ENCODE measurements at places on chromosomes 11 and 22. TPM values are rescaled to one million over a fixed set of nuclear protein-coding genes. Genes with fewer than 3 reads are reported as not detected.

DNA sequence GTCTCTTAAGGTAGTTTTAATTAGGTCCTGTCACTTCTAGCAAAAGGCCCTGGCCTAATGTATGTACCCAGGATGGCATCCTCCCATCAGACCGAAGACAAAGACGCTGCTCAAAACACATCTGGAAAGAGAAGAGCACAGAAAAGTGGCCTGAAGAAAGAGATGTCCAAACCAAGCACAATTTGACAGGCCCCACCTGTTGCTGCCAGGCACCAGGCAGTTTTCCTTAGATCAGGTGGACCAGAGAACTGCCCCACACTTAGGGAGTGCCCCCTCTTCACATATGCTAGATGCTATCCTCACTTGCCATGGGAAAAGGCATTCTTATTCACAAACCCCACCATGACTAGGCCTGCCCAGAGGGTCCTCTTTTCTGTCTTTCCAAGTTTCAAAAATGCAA lies 3.3 kb upstream of the HMGXB4 start:
- DNase-seq: no peak
- H3K27ac ChIP-seq: no peak overlapping the region
- peaks cover 11% of the 10 kb centered on the region for H3K4me1 ChIP-seq

DNA sequence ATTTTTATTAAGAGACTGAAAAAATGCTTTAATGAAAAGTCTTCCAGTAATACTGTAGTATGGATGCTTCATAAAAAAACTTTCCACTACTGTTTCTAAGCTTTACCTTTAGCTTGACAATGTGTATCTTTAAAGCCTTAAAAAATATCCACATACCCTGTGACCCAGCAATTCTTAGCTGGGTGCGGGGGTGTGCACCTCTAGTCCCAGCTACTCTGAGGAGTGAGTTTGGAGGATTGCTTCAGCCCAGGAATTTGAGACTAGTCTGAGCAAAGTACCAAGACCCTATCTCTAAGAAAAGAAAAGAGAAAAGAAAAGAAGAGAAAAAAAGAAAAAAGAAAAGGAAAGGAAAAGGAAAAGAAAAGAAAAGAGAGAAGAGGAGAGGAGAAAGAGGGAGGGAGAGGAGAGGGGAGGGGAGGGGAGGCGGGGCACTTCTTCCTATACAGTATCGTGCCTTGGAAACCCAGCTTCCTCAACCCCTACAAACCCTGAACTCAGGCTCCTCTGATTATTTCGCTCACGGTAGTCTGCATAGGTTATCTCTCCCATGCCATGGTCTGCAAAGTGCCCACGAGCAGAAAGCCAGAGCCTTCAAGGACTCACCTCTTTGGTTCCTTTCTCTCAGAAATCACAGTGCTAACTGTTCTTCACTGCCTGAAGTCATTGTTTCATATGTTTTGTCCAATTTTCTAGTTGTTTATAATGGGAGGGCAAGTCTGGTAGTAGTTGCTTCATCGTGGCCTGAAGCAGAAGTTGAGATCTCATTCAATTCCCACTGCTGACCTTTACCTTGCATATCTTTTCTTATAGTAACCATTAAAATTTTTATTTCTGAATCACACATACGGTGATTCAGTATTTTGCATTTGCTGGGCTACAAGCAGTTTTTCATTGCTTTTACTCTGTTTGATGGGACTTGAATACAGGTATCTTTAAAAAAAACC lies 82.2 kb downstream of the FAM83F start:
- peaks cover 1% of the 10 kb centered on the region for H3K36me3 ChIP-seq
- DNase-seq: no peak
- H3K27me3 ChIP-seq: no peaks in the 10 kb centered on the region
- H3K27ac ChIP-seq: no peak overlapping the region
- H3K4me3 ChIP-seq: no peak overlapping the region

DNA sequence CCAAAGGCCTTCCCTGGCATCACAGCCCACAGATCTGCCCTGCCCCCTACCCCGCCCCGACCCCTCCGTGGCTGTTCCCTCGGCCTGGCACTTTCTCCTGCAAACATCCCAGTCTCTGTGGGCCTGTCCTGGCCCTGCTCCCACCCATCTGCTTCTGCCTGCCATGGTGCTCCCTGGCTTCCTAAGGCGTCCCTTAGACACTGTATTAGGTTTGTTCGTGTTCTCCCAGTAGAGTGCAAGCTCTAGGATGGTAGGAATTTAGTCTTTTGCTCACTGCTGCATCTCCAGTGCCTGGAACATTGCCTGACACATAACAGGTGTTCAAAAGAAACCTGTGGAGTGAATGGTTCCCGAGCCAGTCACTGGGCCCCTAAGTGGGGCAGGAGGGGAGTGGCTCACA lies 69.6 kb upstream of the PITPNB start:
- peak overlapping the region; percentile 16 for H3K27ac ChIP-seq
- no peak for DNase-seq
- H3K36me3 ChIP-seq: peaks cover 11% of the 10 kb centered on the region
- H3K4me1 ChIP-seq: peaks cover 1% of the 10 kb centered on the region
- no peak overlapping the region for H3K4me3 ChIP-seq

GRCh38 chr11:116851626-116852025 lies 14.2 kb upstream of the APOA1 start:
- no peaks in the 10 kb centered on the region for H3K27me3 ChIP-seq
- no peak overlapping the region for H3K4me3 ChIP-seq
- peak overlapping the region; percentile 3 for H3K27ac ChIP-seq

DNA sequence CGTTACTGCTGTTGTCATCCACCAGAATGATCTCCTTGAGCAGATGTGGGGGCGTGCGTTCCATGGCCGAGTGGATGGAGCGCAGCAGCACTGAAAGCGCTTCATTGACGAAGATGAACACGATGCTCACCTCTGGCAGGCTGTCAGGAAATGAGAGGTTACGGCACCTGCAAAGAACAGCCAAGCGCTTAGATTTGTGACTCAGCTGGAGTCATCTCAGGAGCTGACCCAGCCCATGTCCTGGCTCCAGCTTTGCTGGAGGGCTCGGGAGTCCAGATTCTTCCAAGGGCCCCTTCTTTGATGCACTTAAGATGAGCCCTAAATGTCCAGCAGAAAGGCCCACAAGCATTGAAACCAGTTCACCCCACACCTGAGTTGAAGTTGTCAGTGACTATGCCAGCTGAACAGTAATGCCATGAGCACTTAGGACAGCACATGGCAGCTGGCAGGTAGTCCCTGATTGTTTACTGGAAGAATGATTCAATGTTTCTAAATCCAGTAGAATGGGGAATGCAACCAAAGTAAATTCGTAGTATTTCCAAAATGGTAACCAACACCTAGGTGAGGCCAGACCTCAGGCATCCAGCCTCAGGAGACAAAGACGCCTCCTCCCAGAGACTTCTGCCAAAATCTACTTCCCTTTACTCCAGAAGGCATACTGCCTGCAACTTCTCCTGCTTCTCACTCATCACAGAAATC lies 79.7 kb upstream of the CSNK2A3 start:
- H3K4me3 ChIP-seq: no peak overlapping the region
- no peaks in the 10 kb centered on the region for H3K36me3 ChIP-seq
- no peaks in the 10 kb centered on the region for H3K4me1 ChIP-seq
- no peak overlapping the region for H3K27ac ChIP-seq
- peaks cover 19% of the 10 kb centered on the region for H3K27me3 ChIP-seq
- no peak for DNase-seq

- peaks cover 3% of the 10 kb centered on the region for H3K36me3 ChIP-seq
- H3K4me3 ChIP-seq: no peak overlapping the region
- no peak for DNase-seq
- no peaks in the 10 kb centered on the region for H3K27me3 ChIP-seq
- no peak overlapping the region for H3K27ac ChIP-seq
- no peaks in the 10 kb centered on the region for H3K4me1 ChIP-seq
Observed at GRCh38 chr11:72805216-72805615, 9.0 kb upstream of the ATG16L2 start.

GRCh38 chr22:46057246-46058090 lies 80.5 kb upstream of the WNT7B start:
- H3K27me3 ChIP-seq: peaks cover 71% of the 10 kb centered on the region
- H3K27ac ChIP-seq: no peak overlapping the region
- no peaks in the 10 kb centered on the region for H3K36me3 ChIP-seq
- no peak overlapping the region for H3K4me3 ChIP-seq

DNA sequence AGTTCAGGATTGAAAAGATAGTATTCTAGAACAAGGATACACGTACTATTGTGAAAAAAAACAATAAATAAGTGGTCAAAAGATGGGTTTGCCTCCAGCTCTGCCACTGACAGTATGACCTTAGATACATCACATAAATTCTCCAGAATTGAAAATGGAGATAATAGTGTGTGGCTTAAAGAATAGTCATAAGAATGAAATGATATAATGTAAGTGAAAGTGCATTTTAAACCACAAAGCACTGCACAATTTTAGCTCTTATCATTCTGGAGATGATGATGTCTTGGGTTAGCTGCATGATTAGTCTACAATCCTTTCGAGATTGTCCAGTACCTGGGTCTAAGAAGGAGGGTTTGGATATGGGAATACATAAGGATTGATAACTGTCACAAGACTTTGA lies 21.9 kb upstream of the CEP295 start:
- H3K27ac ChIP-seq: no peak overlapping the region
- no peaks in the 10 kb centered on the region for H3K36me3 ChIP-seq
- H3K4me1 ChIP-seq: no peaks in the 10 kb centered on the region
- H3K4me3 ChIP-seq: no peak overlapping the region

- no peak overlapping the region for H3K27ac ChIP-seq
- DNase-seq: no peak
- no peaks in the 10 kb centered on the region for H3K4me1 ChIP-seq
- H3K4me3 ChIP-seq: no peak overlapping the region
Observed at GRCh38 chr11:76293189-76293631, 86.9 kb upstream of the WNT11 start.

GRCh38 chr22:42208362-42208761 lies 62.1 kb downstream of the TCF20 start:
- H3K4me3 ChIP-seq: no peak overlapping the region
- no peaks in the 10 kb centered on the region for H3K27me3 ChIP-seq
- H3K4me1 ChIP-seq: no peaks in the 10 kb centered on the region
- no peak overlapping the region for H3K27ac ChIP-seq
- no peak for DNase-seq

DNA sequence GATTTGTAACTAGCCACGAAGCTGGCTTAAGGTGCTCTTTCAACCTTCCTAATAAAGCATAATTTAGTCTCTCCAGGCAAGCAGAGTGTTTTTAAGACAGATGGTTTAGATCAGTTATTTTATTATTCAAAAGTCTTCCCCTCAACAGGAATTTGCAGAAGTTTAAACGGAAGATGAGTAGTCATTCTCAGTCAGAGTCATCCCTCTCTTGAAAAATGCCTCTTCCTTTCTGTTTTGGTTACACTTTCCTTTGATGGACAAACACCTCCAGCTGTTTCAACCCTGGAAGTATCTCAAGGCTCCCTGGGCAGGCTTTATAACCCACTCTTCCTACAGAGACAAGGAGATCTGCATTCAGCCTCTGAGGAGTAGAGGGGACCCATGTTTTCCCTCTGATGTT lies 60.3 kb upstream of the POU2AF2 start:
- H3K36me3 ChIP-seq: peaks cover 3% of the 10 kb centered on the region
- H3K4me3 ChIP-seq: no peak overlapping the region
- H3K27ac ChIP-seq: no peak overlapping the region
- no peak for DNase-seq
- no peaks in the 10 kb centered on the region for H3K27me3 ChIP-seq
- no peaks in the 10 kb centered on the region for H3K4me1 ChIP-seq

- H3K27me3 ChIP-seq: no peaks in the 10 kb centered on the region
- no peak for DNase-seq
- peaks cover 13% of the 10 kb centered on the region for H3K4me1 ChIP-seq
- no peaks in the 10 kb centered on the region for H3K36me3 ChIP-seq
- no peak overlapping the region for H3K4me3 ChIP-seq
- peak overlapping the region; percentile 75 for H3K27ac ChIP-seq
Observed at GRCh38 chr11:11279956-11280689, 72.9 kb downstream of the CSNK2A3 start.

- H3K36me3 ChIP-seq: peaks cover 6% of the 10 kb centered on the region
- H3K4me1 ChIP-seq: peaks cover 8% of the 10 kb centered on the region
- DNase-seq: no peak
- H3K27me3 ChIP-seq: no peaks in the 10 kb centered on the region
- no peak overlapping the region for H3K27ac ChIP-seq
Observed at GRCh38 chr22:28769394-28770085, 3.0 kb upstream of the CCDC117 start.

- H3K4me3 ChIP-seq: no peak overlapping the region
- no peaks in the 10 kb centered on the region for H3K4me1 ChIP-seq
- no peaks in the 10 kb centered on the region for H3K36me3 ChIP-seq
- no peak overlapping the region for H3K27ac ChIP-seq
Observed at GRCh38 chr22:46000081-46001027, 23.4 kb upstream of the WNT7B start.

DNA sequence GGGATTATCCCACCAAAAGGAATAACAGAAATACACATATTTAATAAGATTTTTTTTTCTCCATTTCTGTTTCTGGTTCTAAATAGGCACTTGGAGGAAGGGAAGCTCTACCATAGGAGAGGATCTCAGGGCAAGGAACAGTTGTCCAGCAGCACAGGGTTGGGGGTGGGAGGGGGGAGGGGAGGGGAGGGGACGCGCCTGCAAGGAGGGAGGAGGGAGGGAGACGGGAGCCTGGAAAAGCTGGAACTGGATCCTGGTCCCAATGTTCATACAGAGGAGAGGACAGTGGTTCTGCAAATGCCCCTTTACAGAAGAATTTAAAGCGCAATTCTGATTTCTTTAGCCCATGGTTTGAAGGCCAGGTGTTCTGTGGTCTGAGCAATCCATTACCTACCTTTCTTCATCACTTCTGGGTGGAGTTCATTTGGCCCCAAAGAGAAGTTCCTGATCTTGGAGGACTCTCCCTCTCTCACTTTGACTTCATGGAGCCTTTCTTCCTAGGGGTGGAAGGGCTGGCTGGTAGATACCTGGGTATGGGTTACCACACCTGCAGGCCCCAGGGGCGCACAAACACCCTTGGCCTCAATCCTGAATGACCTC lies 348.9 kb upstream of the NCAM1 start:
- peaks cover 11% of the 10 kb centered on the region for H3K27me3 ChIP-seq
- DNase-seq: no peak
- no peak overlapping the region for H3K27ac ChIP-seq

Gene HSPB2
- not detected for total RNA-seq

Gene RHBDD3
- 66.4 TPM for total RNA-seq

Gene SHANK3
- total RNA-seq: 6.9 TPM

Gene KDM4D
- 1.2 TPM for total RNA-seq

Gene PPP1CA
- 140 TPM for total RNA-seq

Gene GPR83
- total RNA-seq: 0.62 TPM

Gene CHEK1
- 52.7 TPM for total RNA-seq

Gene TMEM41B
- 52.3 TPM for total RNA-seq

Gene C11orf21
- 0.87 TPM for total RNA-seq

Gene PGR
- not detected for total RNA-seq

Gene MFNG
- 5.9 TPM for total RNA-seq

Gene TNRC6B
- 65.8 TPM for total RNA-seq

Gene CHADL
- total RNA-seq: 3.1 TPM

Gene LARGE1
- 195 TPM for total RNA-seq

Gene OR10G7
- not detected for total RNA-seq

Gene GRAP2
- 0.58 TPM for total RNA-seq
